Immature natural killer cell (primary cell): ENCODE measurements at places on chromosomes 13 and 19. TPM values are rescaled to one million over a fixed set of nuclear protein-coding genes. Genes with fewer than 3 reads are reported as not detected.
A peak's percentile ranks its signal among the peaks of the same experiment; 100 is the strongest.

The SIX5 gene
- 0.10 TPM for polyA plus RNA-seq

The SPTBN4 gene
- 0.26 TPM for polyA plus RNA-seq

The PALM3 gene
- polyA plus RNA-seq, result not detected

The ONECUT3 gene
- polyA plus RNA-seq, result not detected

- DNase-seq, result no peak
Measured at GRCh38 chr13:90806892-90807291, 540.6 kb upstream of the MIR17HG start.

DNA sequence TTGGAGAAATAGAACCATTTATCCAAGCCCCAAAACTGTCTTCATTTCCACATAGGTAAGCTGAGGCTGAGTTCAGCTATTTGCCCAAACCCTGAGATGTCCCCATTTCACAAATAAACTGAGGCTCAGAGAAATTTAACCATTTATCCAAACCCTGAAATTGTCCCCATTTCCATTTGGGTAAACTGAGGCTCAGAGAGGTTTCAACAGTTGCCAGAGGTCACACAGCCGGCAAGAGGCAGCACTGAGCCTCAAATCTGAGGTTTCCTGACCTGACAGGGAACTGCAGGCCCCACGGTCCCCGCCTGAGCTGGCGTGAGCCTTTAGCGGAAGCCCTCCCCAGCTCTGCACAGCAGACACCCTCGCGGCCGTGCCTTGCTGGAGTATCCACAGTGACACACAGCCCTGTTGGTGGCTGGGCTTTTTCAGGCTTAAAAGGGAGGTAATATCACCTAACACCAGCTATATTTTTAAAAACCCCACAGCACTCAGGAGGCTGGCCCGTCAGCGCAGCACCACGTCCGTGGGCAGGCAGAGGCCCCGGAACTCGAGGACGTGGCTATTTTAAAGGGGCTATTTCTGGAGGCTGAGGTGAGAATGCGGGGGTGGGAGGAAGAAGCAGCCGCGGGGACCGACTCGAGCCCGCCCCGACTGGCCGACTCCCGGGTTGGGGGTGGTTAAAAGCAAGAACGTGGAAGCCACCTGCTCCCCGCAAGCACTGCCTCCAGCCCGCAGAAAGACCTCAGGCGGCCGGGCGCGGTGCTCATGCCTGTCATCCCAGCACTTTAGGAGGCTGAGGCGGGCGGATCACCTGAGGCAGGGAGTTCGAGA, 18.5 kb downstream of the PTPRS start:
- peak; percentile 47 for DNase-seq

- DNase-seq, result peak; percentile 27
Measured at GRCh38 chr13:112688560-112689302, 1.1 kb upstream of the ATP11A start.

DNA sequence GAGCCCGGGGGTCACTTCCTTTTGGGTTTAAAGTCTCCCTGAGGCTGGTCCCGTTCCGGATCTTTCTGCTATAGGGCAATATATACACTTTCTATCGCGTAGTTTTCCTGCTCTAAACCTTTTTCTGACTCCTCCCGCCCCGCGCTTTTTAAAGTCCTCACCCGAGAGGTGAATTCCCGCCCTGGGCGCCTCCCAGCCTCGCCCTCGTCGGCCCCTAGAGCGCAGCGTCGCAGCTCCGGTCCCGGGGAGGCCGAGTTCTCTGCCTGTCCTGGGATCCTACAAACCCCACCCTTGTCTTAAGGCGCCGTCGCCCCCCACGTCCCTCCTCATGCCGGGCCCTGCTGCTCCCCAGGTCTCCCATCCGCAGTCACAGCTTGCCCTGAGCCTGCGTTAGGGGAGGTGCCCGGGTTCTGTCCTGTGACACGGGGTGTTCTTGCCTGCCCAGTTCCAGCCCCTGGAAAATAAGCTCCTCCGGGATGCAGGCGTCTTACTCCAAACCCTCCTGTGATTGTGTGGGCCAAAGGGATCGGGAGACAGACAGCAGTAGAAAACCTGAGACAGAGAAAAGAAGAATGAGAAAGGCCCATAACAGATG, 491 bp downstream of the ZNF525 start:
- DNase-seq, result no peak

DNA sequence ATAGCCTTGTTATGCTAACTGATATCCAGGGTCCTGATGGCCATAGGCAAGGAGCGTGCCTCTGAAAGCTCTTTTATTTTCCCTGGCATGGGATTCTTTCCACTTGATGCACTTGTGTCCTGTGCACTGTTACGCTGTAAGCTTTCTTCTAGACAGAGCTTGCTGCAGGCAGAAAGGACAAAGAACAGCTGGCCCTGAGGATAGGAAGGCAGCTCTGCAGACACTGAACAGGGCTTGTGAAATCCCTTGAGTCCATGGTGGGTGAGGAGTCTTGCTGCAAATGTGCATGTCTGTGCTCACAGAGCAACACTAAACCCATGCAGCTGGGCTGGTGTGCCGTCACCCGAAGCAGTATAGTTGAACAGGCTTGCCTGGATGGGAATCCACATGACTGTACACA, 126.6 kb downstream of the AKAP11 start:
- no peak for DNase-seq
